Right renal cortex interstitium (tissue), 3 donors: ENCODE measurements at places on chromosomes 3 and 15. TPM values are rescaled to one million over a fixed set of nuclear protein-coding genes. Genes with fewer than 3 reads are reported as not detected.

GRCh38 chr15:32794973-32795372 is 77.2 kb downstream of the GREM1 start:
- no peak for DNase-seq

The ZFAND6 gene
- 125 TPM for polyA plus RNA-seq

The RBP2 gene
- polyA plus RNA-seq: 0.24 TPM

DNA sequence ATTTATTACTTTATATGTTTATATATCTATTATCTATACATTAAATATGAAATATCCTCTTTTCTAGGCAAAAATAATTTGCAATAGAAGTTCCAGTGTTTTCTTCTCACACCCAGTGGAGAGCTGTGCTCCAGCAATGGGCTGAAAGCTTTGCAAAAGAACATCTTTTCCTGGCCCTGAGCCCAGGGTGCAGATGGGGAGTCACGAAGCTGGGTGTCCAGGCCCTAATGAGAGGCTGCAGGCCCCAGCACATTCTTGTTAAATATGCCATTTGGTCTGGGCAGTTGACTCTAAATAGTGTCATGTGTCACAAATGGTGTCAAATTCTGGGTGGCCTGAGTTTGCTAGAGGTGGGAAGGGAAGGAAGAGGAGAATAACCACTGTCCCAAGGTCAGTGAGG is 5.7 kb downstream of the NTRK3 start:
- DNase-seq: no peak

GRCh38 chr3:174495928-174496327 is 363.2 kb upstream of the NAALADL2 start:
- DNase-seq: no peak

GRCh38 chr15:50880651-50881114 is 27.8 kb upstream of the AP4E1 start:
- no peak for DNase-seq
